ENCODE measurements at places on chromosomes 2 and 18.

DNA sequence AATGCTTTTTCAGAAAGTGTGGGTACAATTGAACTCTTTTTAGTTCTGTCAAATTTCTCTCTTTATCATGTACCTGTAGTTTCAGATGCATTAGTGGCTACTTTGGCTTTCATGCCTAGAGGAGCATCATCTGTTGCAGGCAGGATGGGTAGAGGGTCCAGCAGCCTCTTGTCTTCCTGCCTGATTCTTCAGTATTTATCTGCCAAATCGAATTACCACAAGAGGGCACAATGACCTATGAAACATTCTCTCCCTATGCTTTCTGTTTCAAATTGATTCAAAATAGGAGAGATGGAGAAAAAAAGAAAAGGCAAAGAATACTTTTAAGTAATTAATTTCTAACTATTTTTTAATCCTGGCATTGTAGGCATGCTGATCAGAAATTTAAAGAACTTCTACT lies 477.2 kb downstream of the TRIB2 start:
- peak; percentile 40 for DNase-seq

DNA sequence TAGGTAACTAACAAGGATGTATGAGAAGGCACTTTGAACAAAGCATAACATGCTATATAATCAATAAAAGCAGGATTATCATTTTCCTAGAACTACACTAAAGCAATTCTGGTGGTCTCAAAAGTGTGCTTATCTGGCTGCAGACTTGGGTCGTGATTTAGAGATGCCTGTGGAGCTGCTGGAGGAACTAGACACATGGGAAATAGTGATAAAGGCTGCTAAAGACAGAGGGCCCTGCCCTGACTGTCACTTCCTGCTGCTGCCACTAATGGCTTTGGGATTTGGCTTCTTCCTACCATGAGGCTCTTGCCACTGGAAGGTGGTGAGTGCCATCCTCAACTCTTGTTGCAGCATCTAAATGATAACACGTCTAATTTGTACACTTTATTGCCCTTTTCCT lies 22.5 kb downstream of the TMEM178A start:
- no peak for DNase-seq

DNA sequence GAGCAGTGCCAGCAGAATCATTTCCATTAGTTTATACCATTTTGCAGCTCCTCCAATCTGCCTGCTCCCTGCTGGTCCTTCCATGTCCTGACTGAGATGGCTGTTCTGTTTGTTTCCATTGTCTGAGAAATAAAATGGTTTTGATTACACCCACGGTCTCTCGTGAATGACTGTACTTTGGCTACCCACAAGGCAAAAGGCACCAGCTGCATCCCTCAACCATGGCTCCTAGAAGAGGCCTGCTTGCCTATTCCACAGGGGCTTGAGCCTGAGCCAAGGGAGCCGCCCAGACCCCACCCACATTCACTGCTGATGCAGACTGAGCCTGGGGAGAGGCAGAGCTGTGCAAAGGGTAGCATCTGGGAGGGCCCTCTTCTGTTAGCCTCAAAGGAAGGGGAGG lies 31.2 kb downstream of the MARCHF4 start:
- no peak for DNase-seq

DNA sequence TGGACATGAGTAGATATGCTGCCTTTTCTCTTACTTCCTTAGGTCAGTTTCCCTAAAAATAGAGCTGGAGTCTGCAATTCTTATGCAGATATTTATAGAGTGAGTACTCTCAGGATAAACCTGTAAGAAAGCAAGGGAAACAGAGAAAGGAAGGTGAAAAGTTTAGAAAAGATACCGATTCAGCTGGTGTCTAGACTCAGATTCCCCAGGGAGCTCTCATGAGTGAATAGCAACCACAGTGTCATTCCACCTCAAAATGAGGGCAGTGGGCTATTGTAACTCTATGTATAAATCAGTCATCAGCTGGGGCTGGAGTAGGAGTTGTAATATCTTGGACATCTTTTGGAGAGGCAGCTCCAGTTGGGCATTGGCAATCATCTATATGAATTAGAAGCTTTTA lies 1485.1 kb upstream of the TMEFF2 start:
- DNase-seq = no peak

GRCh38 chr2:18540872-18541271 lies 19.6 kb downstream of the RDH14 start:
- no peak for DNase-seq

DNA sequence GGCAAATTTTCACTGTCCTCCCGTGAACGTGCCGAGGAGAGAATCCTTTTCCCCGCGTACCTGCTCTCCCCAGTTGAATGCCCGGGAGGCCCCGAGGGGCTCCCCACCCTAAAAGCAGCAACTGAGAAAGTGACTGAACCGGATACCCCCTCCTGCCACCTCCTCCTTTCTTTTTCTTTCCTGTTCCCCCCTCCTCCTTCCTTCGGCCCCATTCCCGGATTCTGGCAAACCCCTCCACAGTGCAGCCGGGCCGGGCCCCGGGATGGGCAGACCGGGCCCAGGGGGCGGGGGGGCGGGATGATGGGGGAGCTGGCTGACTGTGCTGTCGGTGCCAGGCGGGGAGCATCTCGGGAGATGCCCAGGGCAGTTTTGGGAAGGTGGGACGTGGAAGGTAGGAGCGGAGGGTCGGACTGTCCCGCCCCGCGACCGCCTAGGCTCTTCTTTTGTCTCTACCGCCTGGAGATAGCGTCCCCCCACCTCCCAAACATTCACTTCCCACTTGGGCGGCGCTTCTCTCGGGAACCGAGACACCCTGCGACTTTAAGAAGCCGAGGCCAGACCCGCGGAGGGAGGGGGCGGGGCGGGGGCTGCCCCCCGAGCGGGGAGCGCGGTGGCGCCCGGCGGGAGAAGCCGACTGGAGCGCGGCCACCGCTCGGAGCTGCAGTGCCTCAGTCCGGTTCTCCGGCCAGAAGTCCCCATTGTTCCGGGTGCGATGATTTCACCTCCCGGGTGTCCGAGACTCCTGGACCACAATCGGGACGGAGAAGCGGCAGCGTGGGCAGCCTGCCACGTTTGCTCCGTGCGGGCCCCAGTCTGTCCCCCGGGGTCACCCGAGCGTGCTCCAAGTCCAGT lies 8.2 kb downstream of the DLX2 start:
- DNase-seq = no peak

DNA sequence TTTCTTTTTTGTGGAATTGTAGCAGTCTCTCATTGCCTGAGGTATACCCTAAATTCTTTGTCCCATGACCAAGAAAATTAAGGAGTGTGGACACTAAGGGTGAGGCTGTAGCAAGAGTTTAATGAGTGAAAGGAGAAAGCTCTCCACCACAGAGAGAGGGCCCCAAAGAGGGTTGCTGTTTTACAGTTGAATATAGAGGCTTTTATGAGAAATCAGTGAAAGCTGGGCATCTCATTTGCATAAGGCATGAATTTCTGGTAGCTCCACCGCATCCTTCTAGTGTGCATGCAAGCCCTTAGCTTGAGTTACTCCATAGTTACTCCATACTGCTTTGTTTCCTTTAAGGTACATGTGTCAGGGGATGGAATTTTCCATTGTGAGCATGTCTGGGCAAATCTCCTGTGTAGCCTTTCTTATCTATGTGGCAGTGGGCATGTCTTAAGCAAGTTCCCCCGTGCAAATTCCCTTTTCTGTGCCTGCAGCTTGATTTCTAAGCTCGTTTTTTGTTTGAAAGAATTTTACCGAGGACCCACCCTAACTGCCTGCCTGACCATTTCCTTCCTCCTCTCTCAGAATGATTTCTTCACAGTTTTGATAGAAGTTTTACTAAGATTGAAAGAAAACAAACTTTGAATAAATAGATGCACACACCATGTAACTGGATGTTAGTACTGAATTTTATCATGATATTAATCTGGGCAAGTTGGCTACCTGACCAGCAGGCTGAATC lies 218.9 kb downstream of the PARD3B start:
- DNase-seq = peak; percentile 73

GRCh38 chr2:147989809-147990403 lies 30.6 kb downstream of the ORC4 start:
- DNase-seq = peak; percentile 48

- no peak for DNase-seq
Measured at GRCh38 chr2:15889442-15890123, 50.8 kb upstream of the MYCN start.

DNA sequence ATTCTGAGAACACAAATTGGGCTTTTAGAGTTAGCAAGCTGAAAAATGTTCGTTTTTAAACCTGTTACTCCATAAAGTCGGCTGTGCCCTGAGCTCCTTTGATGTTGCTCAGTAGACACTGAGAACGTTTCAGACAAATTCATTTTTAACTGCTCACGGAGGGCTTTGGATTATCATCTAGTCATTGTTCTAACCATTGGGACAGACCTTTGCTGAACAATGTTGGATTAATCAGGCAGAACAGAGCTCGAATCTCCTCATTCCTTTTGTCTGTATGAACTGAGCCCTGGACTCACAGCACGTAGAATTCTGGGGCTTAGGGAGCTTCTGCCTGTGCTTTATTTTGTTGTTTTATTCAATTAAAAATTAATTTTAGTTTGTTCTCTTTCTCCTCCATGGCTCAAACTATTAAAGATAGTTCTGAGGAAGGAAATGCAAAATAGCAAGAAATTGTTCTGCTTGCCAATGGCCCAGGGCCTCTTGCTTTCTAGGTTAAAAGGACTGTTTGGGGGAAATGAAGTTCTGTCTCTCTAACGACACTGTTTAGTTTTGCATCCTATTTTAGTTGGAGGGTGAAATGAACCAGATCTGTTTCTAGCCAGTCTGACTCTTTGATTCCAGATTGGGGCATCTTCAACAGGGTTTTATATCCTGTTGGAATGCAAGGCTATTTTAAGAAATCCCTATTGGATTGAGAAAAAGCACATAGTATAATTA lies 114.7 kb upstream of the CXCR4 start:
- DNase-seq = no peak

GRCh38 chr2:69828938-69829255 lies 563 bp upstream of the GMCL1 start:
- no peak for DNase-seq

DNA sequence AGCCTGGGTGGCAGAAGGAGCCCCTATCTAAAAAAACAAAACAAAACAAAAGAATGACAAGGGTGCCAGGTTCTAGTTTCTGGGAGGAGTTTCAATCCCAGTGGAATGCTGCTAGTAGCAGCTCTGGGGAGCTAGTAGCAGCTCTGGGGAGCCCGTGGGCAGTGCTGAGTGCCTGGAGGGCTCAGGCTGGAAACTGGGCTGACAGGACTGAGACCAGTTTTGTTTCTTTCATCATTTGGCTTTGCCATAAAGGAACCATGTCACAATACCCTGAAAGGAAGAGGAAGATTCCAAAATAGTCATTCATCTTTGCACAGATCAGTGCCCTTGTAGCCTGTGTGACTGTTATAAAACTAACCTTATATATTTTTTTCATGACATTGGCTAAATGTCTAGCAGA lies 10.6 kb downstream of the MFSD6 start:
- DNase-seq = peak; percentile 75

Measured in epithelial cell of esophagus (primary cell).